ENCODE measurements at places on chromosomes 12 and 14. TPM values are rescaled to one million over a fixed set of nuclear protein-coding genes. Genes with fewer than 3 reads are reported as not detected.

- DNase-seq: no peak
These were observed 1.5 kb downstream of the ATP2B1 start for GRCh38 chr12:89706986-89707702.

GRCh38 chr14:97524589-97525319 lies 727.6 kb downstream of the VRK1 start:
- no peak for DNase-seq

- DNase-seq: peak; percentile 94
These were observed at the start of gene ALKBH2 for GRCh38 chr12:109093022-109093918. ALKBH2 (minus strand) TSS chr12:109093472; CDS start chr12:109092786, 686 bp downstream.

POTEM gene
- total RNA-seq: not detected

RFX4 gene
- 0.09 TPM for total RNA-seq
